Lung microvascular endothelial cell (primary cell): ENCODE measurements at places on chromosomes 12 and 14. TPM values are rescaled to one million over a fixed set of nuclear protein-coding genes. Genes with fewer than 3 reads are reported as not detected.

Gene KRT77
- not detected in 2 replicates for total RNA-seq

Gene EMP1
- total RNA-seq: 58.4 and 83.3 TPM in 2 replicates

Gene DBX2
- not detected in 2 replicates for total RNA-seq

Gene ANKRD33
- 0.22 TPM in 1 of 2 replicates, not detected in the other for total RNA-seq

Gene KLRF1
- total RNA-seq: 0.20 TPM in 1 of 2 replicates, not detected in the other

Gene CDC42BPB
- total RNA-seq: 73.7 and 104 TPM in 2 replicates

Gene RASSF8
- 31.4 and 43.3 TPM in 2 replicates for total RNA-seq

Gene DEPDC4
- total RNA-seq: 0.20 and 0.22 TPM in 2 replicates

Gene LRR1
- total RNA-seq: 11.9 and 16.1 TPM in 2 replicates

Gene RNASE3
- total RNA-seq: not detected in 2 replicates

Gene ATN1
- total RNA-seq: 3.9 and 7.7 TPM in 2 replicates

Gene SYNDIG1L
- total RNA-seq: not detected in 2 replicates

Gene MYF6
- total RNA-seq: not detected in 2 replicates

Gene TEX52
- not detected in 2 replicates for total RNA-seq

Gene KCNC2
- total RNA-seq: not detected in 2 replicates

Gene DIO2
- not detected in 2 replicates for total RNA-seq

Gene KRT75
- not detected in 2 replicates for total RNA-seq

Gene PLEKHG7
- not detected in 2 replicates for total RNA-seq

Gene SRGAP1
- total RNA-seq: 1.3 and 2.2 TPM in 2 replicates

Gene GALNT8
- total RNA-seq: under 0.01 and 0.20 TPM in 2 replicates

Gene TUNAR
- not detected in 2 replicates for total RNA-seq

Gene C14orf180
- not detected in 2 replicates for total RNA-seq

Gene RALGAPA1
- total RNA-seq: 12.2 and 20.8 TPM in 2 replicates

Gene TMEM120B
- 2.8 and 5.0 TPM in 2 replicates for total RNA-seq

Gene AQP6
- not detected in 2 replicates for total RNA-seq

Gene IFI27
- total RNA-seq: 7.9 and 78.0 TPM in 2 replicates

Gene EGLN3
- 1.7 and 6.2 TPM in 2 replicates for total RNA-seq

Gene RNF212B
- not detected in 2 replicates for total RNA-seq

Gene PYGL
- total RNA-seq: 62.8 and 71.6 TPM in 2 replicates

Gene PPFIA2
- total RNA-seq: not detected in 2 replicates

Gene PLEKHD1
- under 0.01 TPM in 1 of 2 replicates, not detected in the other for total RNA-seq

Gene PRH2
- not detected in 2 replicates for total RNA-seq

Gene PRIMA1
- not detected in 2 replicates for total RNA-seq

Gene KLRC3
- not detected in 2 replicates for total RNA-seq

Gene PITPNM2
- total RNA-seq: 3.9 and 4.4 TPM in 2 replicates

Gene ARL1
- total RNA-seq: 29.4 and 37.3 TPM in 2 replicates

Gene OR6C2
- not detected in 2 replicates for total RNA-seq

Gene ANKS1B
- 0.20 and 0.22 TPM in 2 replicates for total RNA-seq

Gene NTS
- under 0.01 and 0.99 TPM in 2 replicates for total RNA-seq
